ENCODE measurements at places on chromosomes 6 and 20.
A peak's percentile ranks its signal among the peaks of the same experiment; 100 is the strongest.

- no peak for DNase-seq
Measured at GRCh38 chr20:57252559-57253162, 13.8 kb downstream of the BMP7 start.

- DNase-seq = no peak
Measured at GRCh38 chr20:23569570-23569969, 1.3 kb upstream of the CST9L start.

DNA sequence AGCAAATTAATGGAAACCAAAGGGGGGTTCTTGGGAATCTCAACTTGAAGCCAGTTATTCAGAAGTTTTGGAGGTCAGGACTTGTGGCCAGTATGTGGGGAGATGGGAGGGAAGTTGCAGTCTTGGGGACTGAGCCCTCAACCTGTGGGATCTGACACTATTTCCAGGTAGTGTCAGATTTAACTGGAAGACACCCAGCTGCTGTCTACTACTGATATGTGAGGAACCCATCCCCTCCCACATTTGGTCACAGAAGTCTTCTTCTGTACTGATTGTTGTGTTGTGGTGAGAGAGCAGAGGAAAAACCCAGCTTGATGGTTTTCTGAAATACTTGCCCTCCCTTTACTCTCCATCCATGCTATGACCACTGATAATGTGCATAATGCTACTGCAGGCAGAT is 134.0 kb downstream of the QRSL1 start:
- DNase-seq = no peak

DNA sequence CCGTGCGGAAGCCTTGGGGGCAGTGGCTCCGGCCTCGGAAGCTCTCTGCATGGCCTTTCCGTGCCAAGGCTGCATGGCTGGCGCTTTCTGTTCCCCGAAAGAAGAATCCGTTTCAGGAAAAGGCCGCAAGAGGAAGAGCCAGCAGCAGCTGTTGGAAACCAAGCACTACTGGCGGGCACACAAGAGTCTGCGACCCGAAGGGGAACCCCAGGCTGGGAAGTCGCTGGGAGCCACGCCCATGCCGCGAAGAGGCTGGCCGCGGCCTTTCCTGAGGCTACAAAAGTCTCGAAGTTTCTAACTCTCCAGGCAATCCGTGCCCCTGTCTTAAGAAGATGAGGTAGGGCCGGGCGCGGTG is at the start of gene CGAS:
Gene CGAS (minus strand): TSS at position 191 of the 355 bp plus-strand sequence. CDS start 116 bp downstream, at position 75.
- DNase-seq = peak; percentile 83

GRCh38 chr6:40899684-40900155 is 139.3 kb downstream of the UNC5CL start:
- DNase-seq = peak; percentile 52

DNA sequence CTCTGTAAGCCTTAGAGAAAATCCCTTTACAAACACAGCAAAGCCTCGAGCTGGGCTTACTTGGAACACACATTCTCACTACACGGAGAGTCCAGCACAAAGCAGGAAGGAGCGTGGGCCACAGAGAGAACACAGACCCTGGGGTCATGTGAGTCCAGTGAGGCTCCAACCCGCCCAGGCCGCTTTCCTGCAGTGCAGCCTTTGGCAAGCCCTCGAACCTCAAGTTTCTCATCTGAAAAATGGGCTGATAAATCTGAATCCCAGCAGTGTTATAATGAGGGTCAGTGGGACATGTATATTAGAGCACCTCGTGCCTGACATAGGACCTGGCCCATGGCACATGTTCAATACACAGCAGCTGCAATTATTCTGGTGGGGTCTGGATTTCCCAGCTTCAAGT is 305.5 kb upstream of the SULF2 start:
- DNase-seq = peak; percentile 21

- no peak for DNase-seq
Measured at GRCh38 chr6:150813319-150813992, 52.0 kb upstream of the MTHFD1L start.

DNA sequence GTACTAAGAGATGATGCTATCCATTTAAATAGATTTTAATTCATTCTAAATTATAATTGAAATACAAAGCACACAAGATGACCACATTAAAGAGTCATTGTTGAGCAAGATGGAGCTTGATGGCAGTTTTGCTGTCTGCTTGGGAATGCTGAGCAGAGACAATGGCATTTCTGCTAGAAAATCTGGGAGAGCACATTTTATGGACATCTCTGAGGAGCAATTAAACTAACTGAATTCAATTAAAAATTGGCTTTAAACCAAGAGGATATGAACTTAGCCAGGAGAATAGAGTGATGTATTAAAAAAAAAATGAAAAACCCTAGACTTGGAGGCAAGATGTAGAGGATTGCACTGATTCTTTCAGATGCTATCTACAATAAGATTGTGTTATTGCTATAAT is 19.1 kb upstream of the ADGRB3 start:
- DNase-seq = no peak

- DNase-seq = peak; percentile 43
Measured at GRCh38 chr20:33337119-33337518, 54.1 kb downstream of the BPIFB1 start.

DNA sequence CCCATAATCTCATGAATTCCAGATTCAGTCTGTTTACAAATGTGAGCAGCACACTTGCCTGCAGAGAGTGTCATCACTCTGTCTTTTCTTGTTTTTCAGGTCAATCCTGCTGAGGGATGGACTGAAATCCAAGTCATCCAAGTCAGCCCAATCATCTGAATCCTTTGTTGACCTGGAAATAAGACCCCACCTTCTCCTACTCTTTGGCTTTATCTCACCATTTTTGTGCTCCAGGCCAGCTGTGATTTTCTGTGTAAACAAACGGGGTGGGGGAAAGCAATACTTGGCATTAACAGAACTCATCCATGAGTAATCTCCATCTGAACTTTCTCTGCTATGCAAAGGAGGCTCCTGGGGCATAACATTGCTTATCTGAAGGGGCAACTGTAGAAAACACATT is 16.9 kb upstream of the GSTA4 start:
- DNase-seq = peak; percentile 51

- DNase-seq = peak; percentile 100
Measured at GRCh38 chr20:63627129-63627750, 339 bp upstream of the GMEB2 start.

- peak; percentile 10 for DNase-seq
Measured at GRCh38 chr6:114304304-114304887, 38.4 kb downstream of the HS3ST5 start.

GRCh38 chr6:7523922-7524321 is 17.5 kb upstream of the DSP start:
- no peak for DNase-seq

GRCh38 chr20:4135385-4136077 is 120.2 kb upstream of the RNF24 start:
- DNase-seq = peak; percentile 87

DNA sequence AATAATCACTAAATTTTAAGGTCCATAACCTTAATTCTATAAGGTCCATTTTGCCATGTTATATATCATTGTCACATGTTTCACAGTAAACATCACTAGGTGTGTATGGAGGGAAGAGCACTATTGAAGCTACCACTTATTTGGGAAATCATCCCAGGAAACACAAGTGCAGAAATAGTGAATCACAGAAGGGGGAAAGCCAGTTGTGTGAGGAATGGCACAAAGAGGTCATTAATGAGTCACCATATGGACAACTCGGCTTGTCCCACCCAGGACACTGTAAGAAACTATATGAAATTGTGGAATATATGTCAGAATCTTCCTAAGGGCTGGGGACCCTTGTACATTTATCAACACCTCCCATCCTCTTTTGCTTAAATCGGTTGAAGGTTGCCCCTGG is 13.7 kb downstream of the BTN3A1 start:
- no peak for DNase-seq

DNA sequence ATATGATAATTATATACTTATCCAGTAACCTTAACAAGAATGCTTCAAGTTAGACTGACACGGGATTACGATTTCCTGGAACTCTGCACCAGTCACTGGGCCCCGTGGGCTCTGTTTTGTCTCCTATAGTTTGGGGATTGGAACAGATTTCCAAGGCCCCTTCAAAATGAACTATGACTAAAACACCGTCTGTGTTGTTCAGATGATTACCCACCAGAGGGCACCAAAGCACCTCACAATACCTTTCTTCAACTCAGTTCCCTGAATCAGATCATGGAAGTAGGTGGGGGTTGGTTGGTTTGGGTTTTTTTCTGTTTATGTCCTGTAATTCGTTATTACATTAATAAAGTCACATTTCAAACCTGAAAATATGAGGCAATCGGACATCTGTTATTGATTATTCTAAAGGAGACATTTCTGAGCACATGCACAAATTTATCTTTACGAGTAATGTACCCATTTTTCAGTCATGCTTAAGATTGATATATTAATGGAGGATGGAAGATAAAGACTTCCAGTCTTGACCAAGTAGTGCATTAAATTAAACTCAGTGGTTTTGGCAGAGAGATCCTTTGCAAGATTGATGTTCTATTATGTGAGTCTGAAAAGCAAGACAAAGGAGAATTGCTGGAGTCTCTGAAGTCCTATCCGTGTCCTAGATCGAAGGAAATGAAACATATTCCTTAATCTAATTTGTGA is 112.0 kb upstream of the COL21A1 start:
- DNase-seq = peak; percentile 54

DNA sequence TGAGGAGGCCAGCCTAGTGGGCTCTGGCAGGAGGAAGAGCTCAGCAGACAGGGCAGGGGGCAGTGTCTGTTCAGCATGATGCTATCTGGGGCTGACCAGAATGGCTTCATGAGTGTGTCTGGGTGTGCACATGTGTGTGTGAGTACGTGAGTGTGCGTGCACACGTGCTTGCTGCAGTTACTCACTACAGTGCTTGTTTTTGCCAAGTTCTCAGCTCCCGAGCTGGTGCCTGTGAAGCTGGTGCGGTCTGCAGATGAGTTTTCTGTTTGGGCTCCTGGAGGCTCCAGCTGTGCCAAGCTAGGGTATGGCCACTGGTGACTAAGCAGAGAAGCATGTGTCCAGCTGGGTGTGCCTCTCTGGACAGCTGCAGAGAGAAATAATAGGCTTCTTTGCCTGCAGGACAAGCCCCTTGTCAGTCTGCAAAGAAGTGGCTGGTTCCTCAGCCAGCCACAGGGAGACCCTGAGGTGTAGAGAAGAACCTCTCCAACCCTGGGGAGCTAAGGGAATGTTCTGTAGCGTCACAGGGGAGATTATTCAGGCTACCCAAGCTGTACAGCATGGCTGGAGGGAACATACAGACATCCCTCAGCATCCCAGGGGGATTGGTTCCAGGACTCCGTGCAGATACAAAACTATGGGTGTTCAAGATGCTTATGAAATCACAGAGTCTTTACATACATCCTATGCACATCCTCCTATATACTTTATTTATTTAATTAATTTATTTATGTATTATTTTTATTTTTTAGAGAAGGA is 40.2 kb upstream of the FAM50B start:
- DNase-seq = peak; percentile 63

GRCh38 chr20:401682-402495 is 6.2 kb upstream of the RBCK1 start:
- peak; percentile 92 for DNase-seq

- peak; percentile 49 for DNase-seq
Measured at GRCh38 chr6:44117397-44118128, 9.7 kb downstream of the MRPL14 start.

DNA sequence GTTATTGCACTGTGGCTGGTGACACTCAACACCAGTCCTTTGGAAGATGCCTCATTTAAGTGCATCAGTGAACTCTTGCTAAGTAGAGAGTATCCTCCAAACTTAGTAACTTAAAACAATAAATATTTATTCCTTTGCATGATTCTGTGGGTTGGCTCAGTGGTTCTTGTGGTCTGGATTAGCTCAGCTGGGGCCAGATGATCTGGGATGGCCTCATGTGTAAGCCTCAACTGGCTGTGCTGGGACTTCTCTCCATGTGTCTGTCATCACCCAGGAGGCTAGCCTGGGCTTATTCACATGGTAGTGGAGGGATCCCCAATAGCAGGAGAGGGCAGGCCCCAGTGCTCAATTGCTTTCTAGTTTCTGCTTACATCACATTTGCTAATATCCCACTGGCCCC is 8.3 kb downstream of the LRRN4 start:
- DNase-seq = no peak

GRCh38 chr6:154805288-154805911 is 72.2 kb downstream of the SCAF8 start:
- DNase-seq = no peak

DNA sequence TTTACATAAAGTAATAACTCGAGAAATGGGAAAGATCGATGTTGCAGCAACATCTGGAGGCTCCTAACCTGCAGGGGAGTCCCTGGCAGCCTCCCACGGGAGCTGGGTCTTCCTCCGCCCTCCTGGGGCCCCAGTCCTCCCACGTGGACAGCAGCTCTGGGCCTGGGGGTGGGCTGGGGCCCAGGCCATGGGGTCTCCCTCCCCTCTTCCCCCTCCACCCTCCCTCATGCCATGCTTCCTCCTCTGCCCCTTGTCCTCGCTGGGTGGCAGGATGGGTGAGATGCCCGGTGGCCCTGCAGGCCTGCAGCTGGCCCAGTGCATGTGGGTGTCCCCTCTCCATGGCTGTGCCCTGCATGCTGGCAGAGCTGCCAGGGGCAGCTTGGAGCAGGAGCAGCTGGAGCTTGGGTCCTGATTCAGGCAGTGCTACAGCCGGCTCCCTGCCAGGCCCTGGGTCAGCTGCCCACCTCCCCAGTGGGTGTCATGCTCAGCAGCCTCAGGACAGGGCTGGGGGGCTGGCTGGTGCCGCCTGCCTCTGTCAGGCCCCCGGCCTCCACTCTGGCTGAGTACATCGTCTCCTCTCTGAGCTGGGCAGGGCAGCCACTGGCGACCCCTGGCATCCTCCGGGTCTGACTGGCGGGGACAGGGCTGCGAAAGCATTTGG is 48.9 kb upstream of the BHLHE23 start:
- no peak for DNase-seq

DNA sequence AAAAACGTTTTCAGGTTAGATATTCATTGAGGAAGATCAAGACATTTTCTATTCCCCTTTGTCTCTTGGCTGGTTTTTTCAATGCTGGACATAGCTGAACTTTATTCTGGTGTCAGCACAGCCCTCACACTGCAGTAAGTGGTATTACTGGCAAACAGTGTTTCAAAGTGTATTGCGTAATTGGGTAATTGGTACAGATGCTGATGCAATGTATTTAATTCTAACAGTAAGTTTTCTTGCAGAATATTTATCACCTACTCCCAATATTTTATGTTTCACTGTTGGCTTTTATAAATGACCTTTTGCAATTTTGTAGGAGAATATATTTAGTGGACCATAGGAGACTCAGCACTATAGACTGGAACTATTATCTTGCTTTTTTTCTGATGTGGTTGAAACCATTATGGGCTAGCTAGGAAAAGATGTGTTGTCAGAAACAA is 287.6 kb upstream of the SOX4 start:
- peak; percentile 27 for DNase-seq
